ENCODE measurements at places on chromosomes 2 and 18.

GRCh38 chr2:143779021-143779420 lies 649.8 kb downstream of the ARHGAP15 start:
- DNase-seq: no peak

GRCh38 chr2:164877169-164877568 lies 35.5 kb upstream of the COBLL1 start:
- DNase-seq: no peak

DNA sequence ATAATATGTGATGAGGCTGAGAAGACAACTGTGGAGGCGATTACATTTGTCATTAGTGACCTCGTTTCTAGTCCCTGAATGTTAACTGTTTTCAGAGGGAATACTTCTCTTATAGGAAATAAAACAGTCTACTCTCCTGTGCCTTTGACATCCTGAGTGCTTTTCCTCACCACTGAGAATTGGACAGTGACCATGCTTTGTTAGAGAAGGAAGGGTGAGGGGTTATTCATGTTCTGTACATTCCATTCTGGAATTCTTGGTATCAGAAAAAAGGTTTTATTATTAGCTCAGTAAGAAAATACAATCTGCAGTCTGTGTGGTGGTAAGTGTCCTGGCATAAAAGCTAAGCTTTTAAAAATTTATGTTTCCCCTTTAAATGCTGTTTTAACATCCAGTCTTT lies 58.8 kb downstream of the PARD3B start:
- DNase-seq: no peak

GRCh38 chr18:73452866-73453265 lies 585.1 kb upstream of the NETO1 start:
- no peak for DNase-seq

DNA sequence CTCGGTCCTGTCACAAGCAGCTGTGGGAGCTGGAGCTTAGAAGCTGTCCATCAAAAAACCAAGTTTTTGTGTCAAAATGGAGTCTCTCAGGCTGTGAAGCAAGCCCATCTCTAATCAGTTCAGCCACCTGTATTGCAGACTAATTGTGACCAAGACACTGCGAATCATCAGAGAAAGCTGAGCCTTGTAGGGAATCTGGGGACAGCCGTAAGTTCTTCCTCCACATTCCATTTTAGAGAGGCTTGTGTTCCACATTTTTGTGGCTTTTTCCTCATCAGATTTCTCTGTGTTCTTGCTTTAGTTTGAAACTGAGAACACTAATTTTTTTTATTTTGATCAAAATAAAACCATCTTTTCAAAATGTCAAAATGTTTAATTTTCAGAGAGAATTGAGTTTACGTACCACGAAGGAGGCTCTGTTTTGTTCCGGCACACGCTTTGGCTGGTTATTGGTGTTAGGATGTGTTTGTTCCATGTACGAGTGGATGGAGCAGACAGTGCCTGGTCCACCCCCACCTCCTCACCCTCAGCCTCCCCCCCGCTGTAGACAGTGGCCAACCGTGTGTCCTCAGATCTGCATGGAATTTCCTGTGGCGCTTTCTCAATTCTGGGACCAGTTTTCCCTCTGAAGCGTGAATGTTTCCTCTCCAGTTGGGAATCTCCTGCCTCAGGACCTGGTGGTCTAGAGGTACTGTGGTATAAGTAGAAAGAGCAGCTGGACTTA lies 140.8 kb downstream of the AGAP1 start:
- DNase-seq: no peak

DNA sequence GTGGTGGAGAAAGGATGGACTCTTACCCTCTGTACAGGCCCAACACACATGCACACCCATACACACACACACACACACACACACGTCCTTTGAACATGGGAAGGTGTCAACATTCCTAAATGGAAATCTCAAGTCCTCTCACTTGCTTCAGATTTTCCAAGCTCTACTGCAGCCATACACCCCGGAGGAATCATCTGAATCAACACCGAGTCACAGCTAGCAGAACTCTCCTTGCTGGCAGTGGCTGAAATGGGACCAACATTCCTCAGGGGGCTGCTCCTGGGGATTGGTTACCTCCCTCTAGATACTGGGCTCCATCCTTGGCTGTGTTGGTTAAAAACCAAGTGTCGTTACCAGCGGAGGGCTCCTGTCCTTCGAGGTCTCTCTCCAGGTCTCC lies 112.7 kb downstream of the BCL11A start:
- no peak for DNase-seq

GRCh38 chr18:38413193-38413592 lies 847.6 kb upstream of the CELF4 start:
- DNase-seq: no peak

GRCh38 chr18:61892683-61893308 lies at the start of gene RNF152:
Gene RNF152, minus strand, starts transcription at chr18:61893007. Its CDS starts 76,544 bp downstream, at chr18:61816463.
- DNase-seq: no peak

DNA sequence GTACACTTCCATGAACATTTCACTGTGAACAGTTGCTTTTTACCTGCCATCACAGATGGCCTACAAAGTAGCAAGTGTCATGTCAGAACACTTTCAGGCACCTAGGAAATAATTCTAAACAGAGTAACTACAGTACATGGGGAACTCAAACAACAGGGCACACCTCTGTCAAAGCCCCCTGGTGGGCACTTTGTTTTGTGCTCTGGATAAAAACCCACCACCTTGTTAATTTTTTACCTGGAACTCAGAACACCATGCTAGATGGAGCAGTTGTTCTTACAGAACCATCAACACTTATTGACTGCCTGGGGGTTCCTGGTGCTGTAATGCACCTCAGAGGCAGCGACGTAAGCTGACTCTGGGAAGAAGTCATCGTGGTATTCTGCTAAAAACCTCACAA lies 2.3 kb downstream of the MSL3B start:
- DNase-seq: no peak

DNA sequence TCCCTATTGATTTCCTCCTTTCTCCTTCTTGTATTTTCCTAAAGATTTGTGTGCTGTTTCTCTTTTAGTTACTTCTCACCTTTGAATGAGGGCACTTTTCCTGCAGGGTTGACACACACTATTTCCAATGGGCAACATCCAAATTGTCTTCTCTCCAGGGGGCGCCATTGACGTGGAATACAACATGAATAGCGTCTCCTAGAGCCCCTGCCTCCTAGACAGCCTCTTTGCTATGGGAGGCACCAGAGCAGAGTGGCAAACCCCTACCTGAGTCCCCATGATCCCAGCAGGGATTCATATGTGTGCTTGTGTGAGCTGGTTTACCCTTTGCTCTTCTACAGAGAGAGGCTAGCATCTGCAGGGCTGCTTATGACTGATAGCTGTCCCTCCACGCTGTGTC lies 61.3 kb upstream of the ITSN2 start:
- peak; percentile 41 for DNase-seq

GRCh38 chr2:215624423-215624829 lies 188.6 kb upstream of the FN1 start:
- DNase-seq: no peak

GRCh38 chr2:37919631-37920032 lies 5.5 kb upstream of the RMDN2 start:
- DNase-seq: no peak

DNA sequence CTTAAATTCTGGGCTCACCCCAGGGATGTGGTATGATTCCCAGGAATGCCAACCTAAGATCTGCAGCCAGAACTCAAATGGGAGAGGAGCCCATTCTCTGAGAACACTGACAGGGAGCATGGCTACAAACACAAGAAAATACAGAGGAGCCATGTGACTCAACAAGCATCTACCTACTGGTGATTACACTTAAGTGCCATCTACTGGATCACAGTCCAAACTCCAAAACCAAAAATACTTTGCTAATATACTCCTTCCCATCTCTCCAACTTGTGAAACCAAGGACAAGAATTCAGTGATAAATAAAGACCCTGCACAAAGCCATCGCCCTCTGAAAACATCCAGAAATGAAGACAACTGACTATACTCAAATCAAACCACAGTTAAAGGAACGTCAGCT lies 116.9 kb downstream of the NR4A2 start:
- DNase-seq: no peak

GRCh38 chr2:220857368-220857767 lies 714.7 kb downstream of the EPHA4 start:
- no peak for DNase-seq

DNA sequence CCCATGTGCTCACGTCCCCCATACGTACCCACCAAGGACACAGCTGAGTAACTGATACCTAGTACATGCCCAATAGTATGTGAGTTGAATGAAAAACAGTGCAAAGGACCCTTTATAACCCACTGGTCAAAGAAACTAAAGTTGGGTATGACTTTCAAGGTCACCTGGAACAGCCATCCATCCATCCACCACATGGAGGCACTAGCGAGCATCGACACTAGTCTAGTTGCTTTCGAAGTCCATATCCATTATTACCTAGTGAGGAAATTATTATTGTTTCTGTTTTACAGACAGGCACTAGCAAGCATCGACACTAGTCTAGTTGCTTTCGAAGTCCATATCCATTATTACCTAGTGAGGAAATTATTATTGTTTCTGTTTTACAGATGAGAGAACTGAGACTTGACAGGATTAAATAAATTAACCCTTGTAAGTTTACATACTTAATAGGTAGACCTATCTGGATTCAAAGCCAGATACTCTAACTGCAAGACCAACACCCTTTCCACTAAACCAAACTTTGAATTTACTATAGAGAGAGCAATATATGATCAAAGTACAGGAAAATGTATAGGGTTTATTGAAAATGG lies 233.7 kb downstream of the METTL4 start:
- DNase-seq: peak; percentile 30

GRCh38 chr2:200054681-200055468 lies 99.5 kb downstream of the MAIP1 start:
- no peak for DNase-seq

DNA sequence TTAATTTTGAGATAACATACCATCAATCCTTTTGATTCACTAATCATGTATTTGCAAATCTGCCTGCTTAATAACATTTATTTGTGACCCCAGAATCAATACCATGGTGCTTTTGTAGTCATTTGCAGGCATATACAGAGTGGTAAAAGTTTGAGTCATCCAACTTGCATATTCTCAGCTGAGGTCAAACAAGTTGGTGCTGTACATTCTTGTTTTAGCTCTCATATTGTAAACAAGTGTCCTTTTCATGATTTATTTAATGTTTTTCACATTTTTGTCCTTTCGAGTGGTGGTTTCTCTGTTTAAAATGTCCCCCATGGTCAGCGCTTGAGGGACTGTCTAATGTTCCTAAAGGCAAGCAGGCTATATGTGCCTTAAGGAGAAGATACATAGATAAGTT lies 17.5 kb downstream of the RAB27B start:
- DNase-seq: no peak

DNA sequence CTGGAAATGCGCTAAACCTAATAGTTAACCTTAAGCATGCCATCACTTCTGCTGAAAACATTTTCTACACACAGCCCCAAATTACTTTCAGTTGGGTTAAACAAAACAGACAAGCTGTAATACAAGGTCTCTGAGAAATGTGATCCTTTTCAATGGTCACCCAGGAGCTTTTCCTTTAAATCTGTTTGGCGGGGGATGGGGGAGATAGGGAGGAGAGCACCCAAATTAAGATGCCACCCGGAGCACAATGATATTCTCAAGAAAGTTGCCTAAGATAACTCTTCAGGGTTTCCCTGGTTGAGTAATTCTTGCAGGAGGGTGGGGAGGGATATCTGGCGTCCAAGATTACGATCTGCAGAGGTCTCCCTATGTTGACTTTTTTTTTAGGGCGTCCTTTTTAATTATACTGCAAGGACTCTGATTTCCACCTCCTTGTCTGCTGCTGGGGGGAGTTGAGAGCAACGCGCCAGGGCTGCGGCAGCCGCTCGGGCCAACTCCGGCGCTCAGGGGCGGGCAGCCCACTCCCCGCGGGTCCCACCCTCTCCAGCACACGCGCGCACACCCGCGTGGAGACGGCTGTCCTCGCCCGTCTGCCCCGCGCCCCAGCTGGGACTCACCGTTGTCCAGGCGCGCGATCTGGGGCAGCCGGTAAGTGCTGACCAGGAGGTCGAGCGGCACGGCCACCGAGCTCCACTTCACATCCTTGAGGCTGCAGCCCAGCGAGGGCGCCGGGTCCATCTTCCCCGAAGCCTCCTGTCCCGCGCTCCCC lies 807 bp downstream of the GAREM1 start:
- no peak for DNase-seq

GRCh38 chr2:56049233-56049845 lies 125.8 kb upstream of the EFEMP1 start:
- DNase-seq: no peak

DNA sequence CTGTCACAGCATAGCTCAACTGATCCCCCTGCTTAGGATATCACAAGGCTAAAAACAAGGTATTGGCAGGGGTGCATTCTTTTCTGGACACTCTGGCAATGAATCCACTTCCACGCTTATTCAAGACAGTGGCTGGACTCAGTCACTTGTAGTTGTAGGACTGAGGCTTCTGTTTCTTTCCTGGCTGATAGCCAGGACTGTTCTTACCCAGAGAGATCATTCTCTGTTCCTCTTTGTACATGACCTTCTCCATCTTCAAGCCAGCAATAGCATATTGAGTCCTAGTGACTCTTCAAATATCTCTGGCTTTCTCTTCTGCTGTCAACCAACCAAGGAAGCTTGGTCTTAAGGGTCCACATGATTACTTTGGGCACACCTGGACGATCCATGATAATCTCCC lies 241.3 kb downstream of the RBM43 start:
- DNase-seq: no peak

- DNase-seq: no peak
These were observed 307.4 kb downstream of the NDUFA10 start for GRCh38 chr2:239717706-239718105.

DNA sequence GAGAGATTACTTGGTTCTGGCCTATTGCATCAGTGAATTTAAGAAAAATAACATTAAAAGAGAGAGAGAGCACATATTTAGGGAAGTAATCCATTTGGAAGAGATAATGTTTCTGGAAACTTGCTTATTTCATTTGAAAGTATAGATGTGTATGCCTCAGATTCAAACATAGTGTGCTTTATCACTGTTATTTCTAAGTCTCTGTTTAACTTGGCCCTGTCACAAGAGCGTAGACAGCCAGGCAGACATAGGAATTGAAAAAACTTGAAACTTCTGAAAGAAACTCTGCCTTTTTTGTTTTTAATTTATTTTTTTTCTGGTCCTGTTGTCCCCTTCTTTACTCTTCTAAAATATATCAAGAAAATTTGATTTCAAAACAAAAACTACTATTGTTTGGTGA lies 849.1 kb downstream of the CNTNAP5 start:
- DNase-seq: no peak

DNA sequence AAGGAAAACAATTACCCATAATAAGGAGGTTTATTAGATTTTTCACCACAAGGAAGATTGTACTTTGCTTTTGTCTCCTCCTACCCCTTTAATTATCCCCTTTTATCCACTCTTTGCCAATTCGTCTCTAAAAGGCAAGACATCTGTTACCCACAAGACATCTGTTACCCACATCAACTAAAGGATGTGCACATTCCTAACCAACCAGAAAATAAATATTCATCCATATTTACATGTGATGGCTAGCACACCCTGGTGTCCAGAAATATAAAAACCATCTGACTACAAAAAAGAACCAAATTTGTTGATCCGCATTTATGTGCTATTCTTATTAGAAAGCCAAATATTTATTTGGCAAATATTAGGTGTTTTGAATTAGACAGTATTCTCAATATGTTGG lies 35.7 kb downstream of the ACVR1C start:
- no peak for DNase-seq

GRCh38 chr18:21928925-21929324 lies 188.3 kb downstream of the MIB1 start:
- no peak for DNase-seq

- no peak for DNase-seq
These were observed 80.0 kb downstream of the ZNF516 start for GRCh38 chr18:76414936-76415621.
